Activated T-cell treated with anti-CD3 and anti-CD28 coated beads, Interleukin-2, amount 50 U/mL, for 72 hours (primary cell): ENCODE measurements at places on chromosomes 4 and X. TPM values are rescaled to one million over a fixed set of nuclear protein-coding genes. Genes with fewer than 3 reads are reported as not detected.

The GABRE gene
- total RNA-seq: not detected

The ERAS gene
- 0.31 TPM for total RNA-seq

The PTTG2 gene
- total RNA-seq: not detected

The F8 gene
- 15.0 TPM for total RNA-seq

The DCAF4L1 gene
- total RNA-seq: 0.24 TPM

The XK gene
- total RNA-seq: not detected

The NDNF gene
- total RNA-seq: 0.35 TPM

The PAGE2B gene
- total RNA-seq: 0.74 TPM

The ABLIM2 gene
- 0.34 TPM for total RNA-seq

The PDGFRA gene
- total RNA-seq: 0.43 TPM

The LINC00632 gene
- total RNA-seq: 0.58 TPM

The ZBTB49 gene
- 8.2 TPM for total RNA-seq

The SUPT20HL2 gene
- not detected for total RNA-seq

DNA sequence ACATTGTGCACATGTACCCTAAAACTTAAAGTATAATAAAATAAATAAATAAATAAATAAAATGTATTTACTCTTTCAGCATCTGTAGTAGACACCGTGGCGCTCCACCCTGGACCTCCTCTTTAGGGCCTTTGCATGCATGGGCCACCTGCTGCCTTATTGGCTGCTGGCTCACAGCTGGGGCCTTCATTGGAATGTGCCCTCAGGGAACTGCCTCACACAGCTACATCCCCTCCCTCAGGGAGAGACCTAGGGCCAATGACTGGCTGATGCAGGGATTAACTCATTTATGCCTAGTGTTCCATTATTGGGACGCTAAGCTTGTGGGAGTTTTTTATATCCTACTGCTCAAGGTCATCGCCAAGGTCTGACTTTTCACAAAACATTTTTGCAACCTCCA lies 302.9 kb upstream of the FTHL17 start:
- no peak overlapping the region for H3K27ac ChIP-seq
- no peak overlapping the region for H3K4me3 ChIP-seq

- no peak for DNase-seq
- H3K4me1 ChIP-seq: no peaks in the 10 kb centered on the region
- no peak overlapping the region for H3K27ac ChIP-seq
Measured at GRCh38 chr4:89158884-89159503, 47.7 kb downstream of the TIGD2 start.

- no peaks in the 10 kb centered on the region for H3K36me3 ChIP-seq
- DNase-seq: peak; percentile 58
- H3K4me1 ChIP-seq: peaks cover 11% of the 10 kb centered on the region
- H3K4me3 ChIP-seq: no peak overlapping the region
- H3K27me3 ChIP-seq: peaks cover 24% of the 10 kb centered on the region
Measured at GRCh38 chrX:52346174-52347165, 22.4 kb upstream of the XAGE2 start.

DNA sequence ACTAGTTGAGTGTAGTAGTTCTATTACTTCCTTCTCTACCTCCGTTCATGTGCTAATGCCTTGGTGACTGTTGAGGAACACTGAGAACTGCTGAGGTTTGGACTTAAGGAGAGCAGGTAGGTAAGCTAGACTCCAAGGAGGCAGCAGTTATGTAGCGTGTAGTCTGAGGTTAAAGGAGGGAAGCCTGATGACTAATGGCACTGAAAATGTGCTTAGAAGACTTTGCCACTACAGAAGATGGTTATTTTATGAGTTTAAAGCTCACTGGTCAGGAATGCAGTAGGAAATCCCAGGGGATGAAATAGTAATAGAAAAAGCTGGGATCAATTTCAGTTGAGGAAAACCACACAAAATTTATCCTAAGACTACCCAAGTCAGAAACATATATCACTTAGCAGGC lies 1077.3 kb downstream of the RAPGEF2 start:
- H3K4me3 ChIP-seq: no peak overlapping the region
- no peaks in the 10 kb centered on the region for H3K4me1 ChIP-seq
- H3K27me3 ChIP-seq: no peaks in the 10 kb centered on the region
- H3K36me3 ChIP-seq: no peaks in the 10 kb centered on the region
- no peak for DNase-seq

DNA sequence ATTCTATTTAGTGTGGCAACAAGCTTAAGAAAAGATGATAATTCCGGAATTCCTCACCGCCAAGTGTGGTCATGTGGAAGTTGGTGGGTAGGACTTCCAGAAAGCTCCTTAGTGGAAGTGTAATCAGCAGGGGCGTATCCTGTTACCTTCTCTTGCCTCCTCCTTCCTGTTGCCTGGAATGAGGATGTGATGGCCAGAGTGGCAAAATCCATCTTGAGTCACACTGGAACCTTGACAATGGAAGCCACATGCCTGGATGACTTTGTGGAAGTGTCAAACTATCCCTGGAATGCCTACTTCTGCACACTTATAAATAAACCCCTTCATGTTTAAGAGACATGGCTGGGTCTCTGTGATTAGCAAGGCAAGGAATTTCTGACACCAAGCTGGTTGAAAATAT lies 191.0 kb downstream of the PRDM5 start:
- H3K27me3 ChIP-seq: peaks cover 5% of the 10 kb centered on the region
- DNase-seq: no peak
- H3K4me1 ChIP-seq: peaks cover 5% of the 10 kb centered on the region
- H3K4me3 ChIP-seq: no peak overlapping the region

DNA sequence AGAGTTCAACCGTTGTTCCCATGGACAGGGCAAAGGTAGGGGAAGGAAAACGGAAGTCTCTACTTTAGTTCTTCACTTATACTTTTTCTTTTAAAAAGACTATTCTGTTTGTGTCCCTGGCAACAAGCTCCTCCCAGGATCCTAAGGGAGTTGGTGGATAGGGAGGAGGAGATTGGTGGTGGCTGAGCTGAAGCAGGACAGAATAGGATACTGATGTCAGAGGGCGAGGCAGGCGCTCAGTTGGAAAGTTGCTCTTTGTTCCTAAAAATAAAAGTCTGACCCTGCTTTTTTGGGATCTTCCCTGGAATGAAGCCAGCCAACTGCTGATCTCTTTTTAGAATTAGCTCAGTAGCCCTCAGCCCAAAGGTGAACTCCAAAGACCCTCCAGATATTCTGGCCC lies 104.7 kb downstream of the MGST2 start:
- no peak overlapping the region for H3K4me3 ChIP-seq
- no peaks in the 10 kb centered on the region for H3K36me3 ChIP-seq
- no peaks in the 10 kb centered on the region for H3K4me1 ChIP-seq

DNA sequence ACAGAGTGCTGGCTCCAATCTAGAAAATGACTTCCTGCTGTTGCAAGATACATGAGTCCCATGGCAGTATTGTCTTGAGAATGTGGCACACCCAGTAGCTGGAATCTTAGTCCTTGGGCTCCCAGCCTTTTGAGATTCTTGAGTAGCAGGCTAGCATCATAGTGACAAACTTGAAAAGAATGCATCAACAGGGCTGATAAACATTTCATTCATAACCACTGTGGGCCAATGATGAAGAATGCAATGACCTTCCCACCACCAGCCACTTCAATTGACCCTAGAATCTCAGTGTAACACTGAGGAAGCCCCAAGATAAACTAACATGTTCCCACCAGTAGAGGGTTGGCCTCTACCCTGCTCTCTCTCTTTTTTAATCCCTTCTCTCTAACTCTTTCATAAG lies 329.3 kb downstream of the GBA3 start:
- no peaks in the 10 kb centered on the region for H3K4me1 ChIP-seq
- DNase-seq: no peak
- no peaks in the 10 kb centered on the region for H3K36me3 ChIP-seq
- H3K27ac ChIP-seq: no peak overlapping the region

GRCh38 chr4:9970399-9971011 lies 50.8 kb downstream of the SLC2A9 start:
- H3K27me3 ChIP-seq: no peaks in the 10 kb centered on the region
- DNase-seq: no peak
- H3K27ac ChIP-seq: no peak overlapping the region
- peaks cover 13% of the 10 kb centered on the region for H3K4me1 ChIP-seq
- H3K4me3 ChIP-seq: no peak overlapping the region

GRCh38 chrX:119605464-119606279 lies 552 bp downstream of the NKRF start:
- peaks cover 6% of the 10 kb centered on the region for H3K27me3 ChIP-seq
- H3K27ac ChIP-seq: peak overlapping the region; percentile 95
- DNase-seq: peak; percentile 41
- peaks cover 59% of the 10 kb centered on the region for H3K4me1 ChIP-seq

- peak; percentile 1 for DNase-seq
- no peaks in the 10 kb centered on the region for H3K27me3 ChIP-seq
- peaks cover 8% of the 10 kb centered on the region for H3K36me3 ChIP-seq
- H3K4me1 ChIP-seq: peaks cover 28% of the 10 kb centered on the region
Measured at GRCh38 chr4:2245057-2245786, 3.3 kb upstream of the HAUS3 start.

- no peaks in the 10 kb centered on the region for H3K4me1 ChIP-seq
- H3K36me3 ChIP-seq: peaks cover 2% of the 10 kb centered on the region
- peaks cover 54% of the 10 kb centered on the region for H3K27me3 ChIP-seq
- H3K4me3 ChIP-seq: no peak overlapping the region
Measured at GRCh38 chrX:112670290-112670689, 9.4 kb downstream of the LHFPL1 start.

GRCh38 chr4:2942037-2942531 lies 21.1 kb downstream of the NOP14 start:
- no peaks in the 10 kb centered on the region for H3K27me3 ChIP-seq
- H3K36me3 ChIP-seq: peaks cover 24% of the 10 kb centered on the region
- H3K27ac ChIP-seq: peak overlapping the region; percentile 74
- peak overlapping the region; percentile 27 for H3K4me3 ChIP-seq
- no peak for DNase-seq

DNA sequence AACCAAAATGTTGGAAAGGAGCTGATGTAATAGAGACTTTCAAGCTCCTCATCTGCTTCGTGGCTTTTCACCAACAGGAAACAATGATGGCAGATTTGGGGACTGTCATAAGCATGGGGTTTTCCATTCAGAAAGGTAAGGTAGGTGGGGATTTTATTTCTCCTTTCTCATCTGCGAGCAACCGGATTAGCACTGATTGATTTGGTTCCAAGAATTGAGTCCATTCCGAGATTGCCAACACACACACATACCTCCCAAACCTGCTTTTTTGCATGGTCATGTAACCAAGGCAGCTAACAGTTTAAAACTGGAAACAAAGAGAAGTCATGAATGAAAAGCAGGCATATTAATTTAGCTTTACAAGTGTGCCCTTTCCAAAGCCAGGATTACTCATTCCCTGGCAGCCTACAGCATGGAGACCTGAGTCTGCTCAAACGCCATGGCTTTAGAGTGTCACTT lies 63.0 kb upstream of the LNX1 start:
- H3K27me3 ChIP-seq: peaks cover 22% of the 10 kb centered on the region
- no peak for DNase-seq

GRCh38 chr4:78846258-78846657 lies 70.1 kb downstream of the BMP2K start:
- no peak for DNase-seq
- H3K36me3 ChIP-seq: peaks cover 3% of the 10 kb centered on the region
- no peak overlapping the region for H3K4me3 ChIP-seq
- H3K27me3 ChIP-seq: no peaks in the 10 kb centered on the region
- H3K27ac ChIP-seq: no peak overlapping the region

DNA sequence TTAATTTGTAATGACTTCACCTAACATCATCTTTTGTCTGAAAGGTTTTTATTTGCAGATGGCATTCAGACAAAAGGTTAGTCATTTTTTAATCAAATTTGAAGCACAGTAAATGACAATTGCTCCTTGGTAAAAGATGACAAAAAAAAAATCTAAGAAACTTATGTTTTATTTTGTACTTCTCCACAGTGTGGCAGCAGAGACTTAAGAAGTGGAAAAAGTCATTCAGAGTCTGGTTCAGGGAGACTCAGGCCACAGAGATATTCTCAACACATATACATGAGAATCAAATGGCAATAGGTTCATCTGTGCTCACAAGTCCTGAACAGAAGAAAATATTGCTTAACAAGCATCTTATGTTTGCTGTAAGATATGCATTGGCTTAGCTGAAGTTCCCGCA lies 436.2 kb downstream of the KCNIP4 start:
- no peak overlapping the region for H3K4me3 ChIP-seq
- DNase-seq: no peak
- H3K27ac ChIP-seq: no peak overlapping the region
- H3K27me3 ChIP-seq: no peaks in the 10 kb centered on the region

DNA sequence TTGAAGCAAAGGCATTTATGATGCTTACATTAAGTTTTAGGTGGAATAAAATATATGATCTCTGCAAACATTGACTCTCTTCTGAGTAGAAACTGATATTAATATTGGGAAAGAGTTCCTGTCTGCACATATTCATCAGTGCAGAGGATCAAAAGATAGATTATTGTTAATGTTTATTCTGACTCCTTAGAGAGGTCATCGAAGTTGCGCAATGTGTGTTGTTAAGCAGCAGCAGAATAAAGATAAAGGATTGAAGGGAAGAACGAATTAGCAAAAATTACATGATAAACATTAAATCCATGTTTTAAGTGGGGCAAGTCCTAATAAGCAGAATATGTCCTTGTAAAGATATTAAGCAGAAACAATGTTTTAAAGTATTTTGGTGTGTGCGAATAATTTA lies 72.6 kb upstream of the MBNL3 start:
- H3K27me3 ChIP-seq: peaks cover 60% of the 10 kb centered on the region
- DNase-seq: no peak
- H3K27ac ChIP-seq: no peak overlapping the region
- H3K4me1 ChIP-seq: no peaks in the 10 kb centered on the region
- H3K36me3 ChIP-seq: no peaks in the 10 kb centered on the region

DNA sequence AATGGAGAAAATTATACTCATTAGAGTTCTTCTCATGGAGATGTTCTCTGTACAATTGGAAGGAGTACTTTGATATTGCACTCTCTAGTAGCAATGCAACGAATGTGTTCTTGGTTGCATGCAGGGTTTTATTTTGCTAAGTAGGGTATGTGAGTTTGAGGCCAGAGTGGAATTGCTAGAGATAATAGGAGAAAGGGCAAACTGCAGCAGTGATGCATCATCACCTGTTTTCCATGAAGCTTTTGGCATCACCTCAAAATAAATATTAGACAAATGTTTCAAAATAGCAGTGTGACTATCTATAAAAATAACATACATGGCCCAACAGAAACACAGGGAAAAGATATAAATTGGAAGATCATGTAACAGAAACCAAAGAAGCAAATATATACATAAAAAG lies 93.3 kb downstream of the TIGD2 start:
- no peak overlapping the region for H3K27ac ChIP-seq
- no peaks in the 10 kb centered on the region for H3K4me1 ChIP-seq
- no peak overlapping the region for H3K4me3 ChIP-seq
- no peaks in the 10 kb centered on the region for H3K36me3 ChIP-seq
- DNase-seq: no peak

- H3K27me3 ChIP-seq: peaks cover 20% of the 10 kb centered on the region
- peaks cover 7% of the 10 kb centered on the region for H3K36me3 ChIP-seq
- H3K27ac ChIP-seq: no peak overlapping the region
- no peak overlapping the region for H3K4me3 ChIP-seq
Measured at GRCh38 chrX:17292111-17292527, 82.9 kb upstream of the NHS start.
